ENCODE measurements at places on chromosomes 3 and 15. TPM values are rescaled to one million over a fixed set of nuclear protein-coding genes. Genes with fewer than 3 reads are reported as not detected.

DIPK2A gene
- 35.4 TPM for total RNA-seq

- H3K4me3 ChIP-seq: no peak overlapping the region
- DNase-seq: no peak
- H3K27ac ChIP-seq: no peak overlapping the region
- no peaks in the 10 kb centered on the region for H3K36me3 ChIP-seq
Observed at GRCh38 chr3:44065311-44066094, 176.2 kb upstream of the TOPAZ1 start.

GRCh38 chr3:181328346-181328745 lies 338.8 kb upstream of the DNAJC19 start:
- no peaks in the 10 kb centered on the region for H3K36me3 ChIP-seq
- no peak for DNase-seq
- no peak overlapping the region for H3K27ac ChIP-seq
- H3K4me3 ChIP-seq: no peak overlapping the region

GOLGA6D gene
- 0.13 TPM for total RNA-seq

- H3K27ac ChIP-seq: no peak overlapping the region
- peaks cover 5% of the 10 kb centered on the region for H3K4me1 ChIP-seq
- no peak for DNase-seq
Observed at GRCh38 chr3:132464066-132464465, 46.8 kb downstream of the DNAJC13 start.

DNA sequence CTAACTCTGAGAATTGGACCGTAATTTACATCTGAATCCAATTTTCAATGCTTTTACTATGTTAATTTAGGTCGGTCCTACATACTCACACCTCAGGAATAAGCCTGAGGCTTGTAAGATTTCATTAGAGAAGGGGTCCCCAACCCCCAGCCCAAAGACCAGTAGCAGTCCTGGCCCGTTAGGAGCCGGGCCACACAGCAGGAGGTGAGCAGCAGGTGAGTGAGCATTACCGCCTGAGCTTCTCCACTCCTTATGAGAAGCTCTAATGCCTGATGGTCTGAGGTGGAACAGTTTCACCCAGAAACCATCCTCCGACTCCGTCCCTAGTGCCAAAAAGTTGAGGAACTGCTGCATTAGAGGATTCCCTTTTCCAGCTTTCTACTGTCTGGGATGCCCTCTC lies 757.3 kb downstream of the SI start:
- no peak overlapping the region for H3K4me3 ChIP-seq
- no peak overlapping the region for H3K27ac ChIP-seq
- no peak for DNase-seq
- H3K27me3 ChIP-seq: no peaks in the 10 kb centered on the region
- H3K36me3 ChIP-seq: no peaks in the 10 kb centered on the region
- no peaks in the 10 kb centered on the region for H3K4me1 ChIP-seq

CFAP100 gene
- total RNA-seq: 0.79 TPM

DNA sequence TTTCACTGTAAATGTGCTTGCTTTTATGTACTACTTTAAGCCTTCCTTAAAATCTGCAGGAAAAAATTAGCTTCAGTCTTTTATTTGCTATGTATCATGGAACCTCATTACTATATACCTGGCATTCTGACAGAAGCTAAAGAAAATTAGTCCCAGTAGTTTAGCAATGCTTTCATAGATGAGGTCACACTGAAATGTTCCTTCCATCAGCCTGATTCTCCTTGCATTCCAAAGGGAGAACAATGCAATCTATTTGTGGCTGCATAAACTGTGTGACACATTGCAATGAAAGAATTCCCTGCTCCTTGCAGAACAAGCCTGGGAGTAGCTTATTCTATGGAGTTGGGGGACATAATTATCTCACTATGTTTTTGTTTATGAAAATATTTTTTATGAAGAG lies 691.5 kb upstream of the ARPP21 start:
- no peak overlapping the region for H3K27ac ChIP-seq
- no peak for DNase-seq
- peaks cover 5% of the 10 kb centered on the region for H3K4me1 ChIP-seq
- no peaks in the 10 kb centered on the region for H3K36me3 ChIP-seq
- H3K27me3 ChIP-seq: no peaks in the 10 kb centered on the region
- no peak overlapping the region for H3K4me3 ChIP-seq

DNA sequence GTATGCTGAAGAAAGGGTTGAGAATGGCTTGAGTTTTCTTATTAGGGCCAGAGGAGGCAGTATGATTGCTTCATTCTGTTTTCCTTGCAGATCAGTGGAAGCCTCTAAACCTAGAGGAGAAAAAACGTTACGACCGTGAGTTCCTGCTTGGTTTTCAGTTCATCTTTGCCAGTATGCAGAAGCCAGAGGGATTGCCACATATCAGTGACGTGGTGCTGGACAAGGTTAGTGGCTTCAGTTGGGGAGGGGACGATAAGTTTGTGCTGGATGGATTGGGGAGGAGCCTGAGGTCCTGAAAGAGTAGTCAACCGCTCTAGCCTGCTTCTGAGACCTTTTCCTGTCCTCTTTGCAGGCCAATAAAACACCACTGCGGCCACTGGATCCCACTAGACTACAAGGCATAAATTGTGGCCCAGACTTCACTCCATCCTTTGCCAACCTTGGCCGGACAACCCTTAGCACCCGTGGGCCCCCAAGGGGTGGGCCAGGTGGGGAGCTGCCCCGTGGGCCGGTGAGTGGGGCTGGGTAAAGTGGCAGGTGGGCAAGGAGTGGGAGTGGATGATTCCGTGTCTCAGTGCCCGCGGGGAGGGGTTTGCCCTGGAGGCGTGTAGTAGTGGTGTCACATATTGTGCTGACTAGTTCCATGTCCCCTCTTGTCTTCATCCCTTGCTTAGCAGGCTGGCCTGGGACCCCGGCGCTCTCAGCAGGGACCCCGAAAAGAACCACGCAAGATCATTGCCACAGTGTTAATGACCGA lies 8.5 kb downstream of the EIF4G1 start:
- H3K27me3 ChIP-seq: no peaks in the 10 kb centered on the region
- DNase-seq: no peak
- no peak overlapping the region for H3K4me3 ChIP-seq
- no peak overlapping the region for H3K27ac ChIP-seq
- peaks cover 46% of the 10 kb centered on the region for H3K36me3 ChIP-seq

DNA sequence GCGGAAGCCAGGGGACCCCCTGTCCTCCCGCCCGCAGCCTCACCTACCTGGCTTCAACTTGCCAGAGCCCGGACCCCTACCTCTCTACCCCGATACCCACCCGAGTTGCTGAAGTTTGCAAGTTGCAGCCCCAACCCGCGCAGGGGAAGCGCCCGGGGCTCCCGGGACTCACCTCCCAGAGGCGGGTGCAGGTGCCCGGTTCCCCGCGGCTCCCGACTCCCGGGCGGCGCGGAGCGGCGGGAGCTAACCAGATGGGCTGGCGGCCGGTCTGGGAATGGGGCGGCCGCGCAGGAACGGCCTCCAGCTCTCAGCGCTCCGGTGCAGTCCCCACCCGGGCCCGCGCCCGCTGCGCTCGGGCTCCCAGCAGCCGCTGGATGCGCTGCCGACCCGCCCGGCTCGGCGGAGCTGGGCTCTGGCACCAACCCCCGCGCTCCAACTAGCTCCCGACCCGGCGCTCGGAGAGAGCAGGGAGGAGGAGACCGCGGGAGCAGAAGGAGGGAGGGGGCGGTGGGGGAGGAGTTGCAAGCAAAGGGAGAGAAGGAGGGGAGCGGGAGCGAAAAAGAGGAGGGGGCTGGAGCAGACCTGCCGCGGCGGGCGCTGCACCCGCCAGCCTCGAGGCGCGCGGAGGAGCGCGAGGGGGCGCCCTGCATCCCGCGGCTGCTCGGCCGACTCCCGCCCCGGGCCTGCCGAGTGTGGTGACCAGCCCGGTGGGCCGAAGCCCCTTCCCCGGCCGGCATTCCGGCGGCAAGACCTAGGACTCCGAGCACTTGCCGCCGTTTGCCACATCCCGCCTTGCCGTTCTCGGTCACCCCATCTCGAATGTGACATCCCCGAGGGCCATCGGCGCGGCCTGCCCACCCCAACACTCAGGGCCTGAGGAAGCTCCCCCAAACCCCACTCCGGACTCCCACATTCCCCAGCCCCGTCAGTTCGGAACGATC lies at the start of gene SEMA5B:
TSS of gene SEMA5B (minus strand) at position 472 of the 941 bp plus-strand sequence. CDS start 66,500 bp downstream, outside the sequence.
- H3K36me3 ChIP-seq: no peaks in the 10 kb centered on the region
- H3K27me3 ChIP-seq: peaks cover 59% of the 10 kb centered on the region
- H3K4me1 ChIP-seq: peaks cover 15% of the 10 kb centered on the region
- peak within 1 kb of the TSS; percentile 26 for H3K27ac ChIP-seq

DNA sequence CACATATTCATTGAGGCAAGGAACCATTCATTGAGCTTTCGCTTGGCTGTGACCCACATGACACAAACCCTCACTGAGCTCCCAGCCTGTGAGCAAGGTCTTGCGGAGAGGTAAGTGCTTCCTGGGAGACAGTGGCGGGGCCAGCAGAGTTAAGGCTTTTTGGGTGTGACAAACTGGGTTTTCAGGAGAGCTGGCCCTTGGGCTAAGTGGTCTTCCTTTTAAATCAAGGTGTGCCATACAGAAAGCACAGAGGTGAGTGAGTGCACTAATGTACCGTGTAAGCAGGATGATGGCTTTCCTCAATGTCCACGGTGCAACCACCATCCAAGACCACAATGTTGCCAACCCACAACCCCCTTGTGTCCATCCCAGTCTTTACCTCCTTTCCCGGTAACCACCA lies 28.6 kb downstream of the POMGNT2 start:
- H3K36me3 ChIP-seq: peaks cover 16% of the 10 kb centered on the region
- no peaks in the 10 kb centered on the region for H3K4me1 ChIP-seq
- no peak for DNase-seq

Data from progenitor cell of endocrine pancreas (in vitro differentiated cells).